Stimulated activated CD4-positive, alpha-beta T cell treated with anti-CD3 and anti-CD28 coated beads, Interleukin-4, amount 100 ng/mL, for 48 hours (primary cell): ENCODE measurements at places on chromosomes 12 and 14.

- DNase-seq, result no peak
Observed at GRCh38 chr14:72801381-72801812, 92.5 kb downstream of the DPF3 start.

GRCh38 chr12:18559242-18559641, 178.6 kb downstream of the PLCZ1 start:
- DNase-seq, result no peak

- no peak for DNase-seq
Observed at GRCh38 chr14:30651937-30652336, 29.8 kb downstream of the SCFD1 start.

DNA sequence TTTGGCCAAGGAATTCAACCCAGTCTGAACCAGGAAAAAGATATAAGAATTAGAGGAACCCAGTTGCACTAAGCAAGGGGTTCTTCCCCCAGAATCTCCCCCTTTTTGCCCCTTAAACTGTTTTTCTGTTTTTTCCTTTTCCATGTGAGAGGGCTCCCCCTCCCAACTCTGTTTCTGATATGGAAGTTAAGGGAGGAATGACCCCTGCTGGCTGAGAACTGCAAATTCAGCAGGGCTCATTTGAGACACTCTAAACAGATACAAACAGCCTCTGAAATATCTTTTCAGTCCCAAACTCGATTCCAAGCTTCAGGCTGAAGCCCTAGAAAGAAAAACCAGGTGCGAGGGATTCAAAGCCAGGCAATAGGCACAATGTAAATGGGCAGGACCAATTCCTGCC, 132.7 kb downstream of the SLC41A2 start:
- DNase-seq, result no peak

- DNase-seq, result no peak
Observed at GRCh38 chr12:27293463-27293862, 39.2 kb upstream of the BMAL2 start.

- DNase-seq, result peak; percentile 78
Observed at GRCh38 chr12:6914246-6914946, at the start of gene ENO2. Gene ENO2 (plus strand): TSS chr12:6914580. CDS start chr12:6915833, 1,253 bp downstream.

GRCh38 chr12:11651785-11652184, 2.3 kb downstream of the ETV6 start:
- no peak for DNase-seq

GRCh38 chr12:32134101-32134888, 27.6 kb downstream of the BICD1 start:
- peak; percentile 51 for DNase-seq

DNA sequence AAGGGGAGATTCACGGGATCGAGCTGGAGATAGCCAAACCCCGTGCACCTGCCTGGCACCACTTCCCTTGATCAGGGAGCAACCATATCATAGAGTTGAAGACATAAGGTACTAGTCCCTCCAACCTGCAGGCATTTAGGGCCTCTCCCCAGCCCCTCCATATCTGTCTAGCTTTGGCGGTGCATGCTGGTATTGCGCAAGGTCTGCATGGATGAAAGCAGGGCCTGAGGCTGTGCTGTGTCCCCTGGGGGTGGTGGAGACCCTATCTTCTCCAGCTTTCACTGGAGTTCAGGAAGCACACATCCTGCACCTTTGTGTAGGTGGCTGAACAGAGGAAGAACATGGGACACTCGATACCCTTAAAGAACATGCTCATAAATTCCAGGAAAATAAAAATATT, 46.9 kb downstream of the KCTD10 start:
- DNase-seq, result no peak

DNA sequence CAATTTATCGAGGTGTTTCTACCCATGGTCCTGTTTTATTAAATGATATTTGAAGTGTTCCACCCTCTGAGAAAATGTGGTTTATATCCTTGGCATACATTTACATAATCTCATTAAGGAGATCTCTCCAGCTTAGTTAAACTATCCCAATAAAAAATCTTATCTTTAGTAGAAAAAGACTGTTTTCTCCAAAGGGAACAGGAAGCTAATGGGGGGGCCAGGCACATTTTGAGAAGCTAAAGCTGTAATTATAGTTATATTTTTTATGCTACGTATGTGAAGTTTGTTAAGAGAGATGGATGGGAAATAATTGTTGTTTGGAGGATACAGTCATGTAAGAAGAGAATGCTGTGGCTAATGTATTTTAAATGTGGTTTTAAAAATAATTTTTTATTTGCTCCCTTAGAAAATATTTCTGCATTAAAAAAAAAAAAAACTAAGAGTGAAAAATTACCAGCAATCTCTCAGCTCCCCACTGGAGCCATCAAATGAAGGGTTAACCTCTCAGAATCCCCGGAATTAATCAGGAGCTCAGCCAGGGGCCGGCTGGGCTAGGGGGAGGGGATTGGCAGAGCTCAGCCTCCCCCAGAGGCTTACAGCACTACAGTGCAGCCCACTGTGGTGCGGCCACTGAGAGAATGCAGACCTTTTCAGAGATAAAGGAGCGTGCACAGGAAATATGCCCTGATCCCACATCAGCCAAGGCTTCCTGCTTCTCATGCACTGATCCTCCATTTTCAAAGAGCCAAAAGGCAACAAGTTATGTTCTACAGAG, 185.8 kb downstream of the EGLN3 start:
- DNase-seq, result no peak

DNA sequence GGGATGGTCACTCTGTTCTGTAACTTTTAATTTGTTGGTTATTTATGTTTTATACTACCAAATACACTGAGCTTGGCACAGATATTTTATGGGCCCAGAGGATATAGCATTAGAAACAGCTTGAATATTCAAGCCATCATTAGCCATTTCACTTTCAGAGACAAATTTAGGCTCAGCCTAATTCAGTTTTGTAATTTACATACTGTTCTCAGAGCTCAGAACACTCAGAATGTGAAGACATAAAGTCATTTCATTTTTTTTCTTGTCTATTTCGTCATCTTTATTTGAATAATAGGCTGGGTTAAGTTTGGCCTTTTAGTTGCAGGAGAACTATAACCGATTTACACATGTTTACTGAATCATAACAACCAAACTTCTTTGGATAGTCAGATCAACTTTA, 361.7 kb downstream of the SNAPC1 start:
- DNase-seq, result no peak

GRCh38 chr14:97027256-97027999, 230.2 kb downstream of the VRK1 start:
- no peak for DNase-seq

DNA sequence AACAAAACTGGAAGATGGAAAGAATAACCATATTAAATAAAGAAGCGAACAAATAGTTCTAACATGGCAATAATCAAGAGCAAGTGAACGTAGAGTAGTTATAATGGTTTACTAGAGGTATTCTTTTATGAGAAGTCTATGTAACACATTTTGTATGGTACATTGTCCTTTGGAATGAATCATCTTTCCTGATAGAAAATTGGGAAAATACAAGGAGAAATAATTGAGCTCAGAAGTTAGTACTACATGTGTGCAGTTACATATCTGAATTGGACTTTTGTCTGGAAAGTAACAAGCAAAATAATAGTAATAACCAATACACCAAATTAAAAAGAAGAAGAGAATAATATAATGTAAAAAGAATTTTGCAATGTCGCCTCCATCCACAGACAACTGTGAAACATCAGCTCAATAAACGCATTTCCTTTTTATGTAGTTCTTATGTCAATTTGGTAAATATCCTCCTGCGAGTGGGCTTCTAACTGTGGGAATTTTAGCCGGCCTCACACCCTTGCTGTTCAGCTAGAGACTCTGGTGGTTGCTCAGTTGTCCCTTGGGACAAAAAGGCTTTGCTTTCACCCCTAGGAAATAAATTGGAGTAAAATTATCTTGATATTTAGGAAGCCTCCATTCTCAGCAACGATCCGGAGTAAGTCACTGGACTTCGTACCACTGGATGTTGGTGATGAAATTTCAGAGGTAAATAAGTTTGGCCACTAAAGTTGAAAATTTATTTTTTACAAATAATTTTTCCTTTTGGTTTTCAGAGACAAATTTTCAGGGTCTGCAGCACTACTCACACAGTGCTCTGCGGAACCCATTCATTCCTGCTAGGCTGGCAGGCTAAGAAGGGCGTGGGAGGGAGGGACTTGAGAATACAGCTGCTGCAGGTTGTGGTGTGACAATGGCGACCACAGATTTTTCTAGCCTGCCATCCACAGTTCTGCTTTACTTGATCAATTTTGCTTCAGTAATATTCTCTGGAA, 1.1 kb upstream of the TUBA1A start:
- no peak for DNase-seq

GRCh38 chr14:24609655-24610344, at the start of gene GZMH:
Gene GZMH (minus strand): TSS chr14:24609685. CDS start chr14:24609613, 72 bp downstream.
- DNase-seq, result no peak

GRCh38 chr12:115871714-115872113, 405.8 kb downstream of the MED13L start:
- DNase-seq, result no peak

- no peak for DNase-seq
Observed at GRCh38 chr12:57101892-57102695, 9.1 kb downstream of the STAT6 start.

DNA sequence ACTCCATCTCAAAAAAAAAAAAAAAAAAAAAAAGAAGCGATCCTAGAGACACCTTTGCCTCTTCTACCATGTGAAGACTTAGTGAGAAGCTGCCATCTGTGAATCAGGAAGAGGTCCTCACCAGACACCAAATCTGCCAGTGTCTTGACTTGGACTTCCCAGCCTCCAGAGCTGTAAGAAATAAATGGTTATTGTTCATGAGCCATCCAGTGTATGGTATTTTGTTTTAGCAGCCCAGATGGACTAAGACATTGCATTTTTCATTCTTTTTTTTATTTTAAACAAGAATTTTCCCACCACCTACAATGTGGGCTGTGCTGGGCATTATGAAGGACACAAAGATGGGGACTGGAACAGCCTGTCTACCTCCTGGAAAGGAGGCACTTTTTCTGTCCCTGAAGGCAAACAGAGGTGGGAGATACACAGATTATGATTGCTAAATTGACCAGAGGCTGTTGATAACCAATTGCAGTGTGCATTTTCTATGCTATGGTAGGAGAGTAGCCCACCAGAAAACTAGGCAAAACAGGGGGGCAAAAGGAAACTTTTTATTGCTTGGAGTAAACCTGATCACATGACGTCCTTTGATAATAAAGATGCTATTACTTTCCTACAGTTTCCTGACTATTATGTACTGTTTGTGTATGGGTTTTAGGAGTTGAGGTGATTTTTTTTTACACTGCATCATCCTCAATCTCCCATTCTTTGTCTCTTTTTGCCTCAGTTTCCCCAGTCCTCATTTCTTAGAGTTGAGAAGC, 2.8 kb upstream of the C12orf43 start:
- DNase-seq, result no peak

GRCh38 chr12:118034429-118035189, 18.1 kb downstream of the RFC5 start:
- no peak for DNase-seq

DNA sequence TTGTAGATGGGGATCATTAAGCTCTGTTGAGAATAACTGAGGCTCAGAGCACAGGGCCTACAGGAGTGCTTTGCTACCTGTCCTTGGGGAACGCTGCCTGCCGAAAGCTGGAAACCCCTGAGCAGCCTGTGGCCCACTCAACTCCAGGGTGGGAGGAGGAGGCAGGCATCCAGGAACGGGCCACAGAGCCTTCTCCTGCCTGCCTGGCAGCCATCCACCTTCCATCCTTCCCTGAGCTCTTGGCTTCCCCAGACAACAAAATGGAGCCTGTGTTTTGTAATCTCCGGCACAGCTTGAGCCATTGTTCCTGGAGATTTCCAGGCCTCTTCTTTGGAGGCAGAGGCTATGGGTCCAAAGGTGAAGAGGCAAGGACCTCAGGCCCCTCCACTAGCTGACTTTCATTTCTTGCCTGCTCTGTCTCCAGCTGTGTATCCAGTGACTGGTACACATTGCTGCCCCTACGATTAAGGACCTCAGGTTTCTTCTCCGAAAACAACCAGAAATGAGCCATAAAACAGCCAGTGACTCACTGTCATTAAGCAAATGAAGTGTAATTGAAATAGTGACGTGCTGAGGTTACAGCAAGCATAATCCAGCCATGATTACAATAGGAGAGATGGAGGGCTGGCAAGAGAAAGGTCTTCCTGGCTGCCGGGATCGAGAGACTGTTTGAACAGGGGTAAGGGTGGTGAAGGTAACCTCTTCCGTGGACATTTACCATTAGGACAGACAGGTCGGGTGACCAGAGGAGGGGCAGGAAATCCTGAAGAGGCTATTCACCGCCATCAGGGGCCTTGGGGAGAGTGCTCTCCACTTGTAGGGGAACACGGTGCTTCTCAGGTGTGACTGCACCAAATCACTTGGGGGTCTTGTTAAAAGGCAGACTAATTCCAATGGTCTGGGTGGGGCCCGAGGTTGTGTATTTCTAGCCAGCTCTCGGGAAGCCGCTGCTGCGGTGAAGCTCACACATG, 56.3 kb upstream of the KCNA5 start:
- DNase-seq, result no peak

DNA sequence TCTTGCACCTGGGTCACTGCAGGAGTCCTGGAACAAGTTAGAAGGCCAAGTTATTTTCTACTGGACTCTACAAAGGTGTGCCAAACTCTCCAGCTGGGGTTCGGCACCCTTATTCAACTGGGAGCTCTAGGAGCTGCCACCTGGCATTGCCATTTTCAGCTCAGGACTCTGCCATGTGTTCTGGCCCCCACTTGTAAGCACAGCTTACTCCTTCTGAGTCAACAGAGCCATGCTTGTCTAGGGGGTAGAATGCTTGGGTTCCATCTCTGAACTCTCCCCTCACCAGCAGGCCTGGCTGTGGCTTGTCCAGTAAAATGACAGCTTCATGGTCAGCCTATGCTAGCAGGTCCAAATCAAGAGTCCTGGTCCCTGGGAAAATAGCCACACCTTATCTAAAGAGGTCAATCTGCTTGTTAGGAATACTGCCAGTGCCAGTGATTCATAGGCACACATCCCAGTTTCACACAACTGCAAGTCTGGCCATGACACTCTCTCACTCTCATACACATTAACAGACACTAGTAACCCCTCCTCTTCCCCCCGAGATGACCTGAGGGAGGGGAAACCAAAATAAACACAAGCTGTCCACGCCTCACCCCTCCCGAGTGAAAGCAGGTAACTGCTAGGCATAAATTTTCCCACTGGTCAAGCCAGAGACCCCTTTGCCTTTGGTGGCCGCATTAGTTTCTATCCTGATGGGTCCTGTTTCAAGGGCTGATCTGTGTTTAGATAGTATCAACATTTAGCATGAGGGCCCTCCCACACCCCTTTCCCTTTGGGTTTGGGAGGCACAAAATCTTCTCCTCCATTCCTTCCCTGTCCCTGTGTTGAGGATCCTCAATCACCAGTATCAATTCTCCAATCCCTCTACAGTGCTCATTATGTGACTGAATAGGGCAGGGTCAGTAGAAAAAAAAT, 182.3 kb upstream of the GZMB start:
- DNase-seq, result no peak

GRCh38 chr12:111730420-111730819, 36.3 kb upstream of the ALDH2 start:
- no peak for DNase-seq

DNA sequence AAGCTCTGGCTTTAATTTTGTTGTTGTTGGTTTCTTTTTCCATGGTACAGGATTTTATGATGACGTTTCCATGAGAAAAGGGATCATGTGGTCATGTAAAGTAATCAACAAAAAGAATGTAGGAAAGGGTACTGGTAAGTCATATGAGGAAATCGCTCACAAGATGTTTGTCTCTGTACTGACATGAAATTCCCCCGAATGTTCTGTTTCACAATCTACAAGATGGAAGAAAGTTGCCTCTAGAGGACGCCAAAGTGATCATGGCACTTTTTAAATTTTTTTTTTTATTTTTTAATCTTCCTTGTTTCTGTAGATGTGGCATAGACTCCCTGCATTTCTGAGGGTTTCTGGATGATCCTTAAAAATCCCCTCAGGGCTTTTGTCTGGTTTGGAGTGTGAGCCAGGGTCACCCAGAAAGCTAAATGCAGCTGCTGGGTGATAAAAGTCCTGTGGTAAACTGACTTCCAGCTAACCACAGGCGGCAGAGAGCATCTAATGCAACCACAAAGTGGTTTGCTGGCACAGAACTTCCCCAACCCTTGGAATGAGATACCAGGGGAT, 393.5 kb downstream of the CCDC91 start:
- no peak for DNase-seq
